ENCODE measurements at places on chromosomes 1 and 21.
A peak's percentile ranks its signal among the peaks of the same experiment; 100 is the strongest.

DNA sequence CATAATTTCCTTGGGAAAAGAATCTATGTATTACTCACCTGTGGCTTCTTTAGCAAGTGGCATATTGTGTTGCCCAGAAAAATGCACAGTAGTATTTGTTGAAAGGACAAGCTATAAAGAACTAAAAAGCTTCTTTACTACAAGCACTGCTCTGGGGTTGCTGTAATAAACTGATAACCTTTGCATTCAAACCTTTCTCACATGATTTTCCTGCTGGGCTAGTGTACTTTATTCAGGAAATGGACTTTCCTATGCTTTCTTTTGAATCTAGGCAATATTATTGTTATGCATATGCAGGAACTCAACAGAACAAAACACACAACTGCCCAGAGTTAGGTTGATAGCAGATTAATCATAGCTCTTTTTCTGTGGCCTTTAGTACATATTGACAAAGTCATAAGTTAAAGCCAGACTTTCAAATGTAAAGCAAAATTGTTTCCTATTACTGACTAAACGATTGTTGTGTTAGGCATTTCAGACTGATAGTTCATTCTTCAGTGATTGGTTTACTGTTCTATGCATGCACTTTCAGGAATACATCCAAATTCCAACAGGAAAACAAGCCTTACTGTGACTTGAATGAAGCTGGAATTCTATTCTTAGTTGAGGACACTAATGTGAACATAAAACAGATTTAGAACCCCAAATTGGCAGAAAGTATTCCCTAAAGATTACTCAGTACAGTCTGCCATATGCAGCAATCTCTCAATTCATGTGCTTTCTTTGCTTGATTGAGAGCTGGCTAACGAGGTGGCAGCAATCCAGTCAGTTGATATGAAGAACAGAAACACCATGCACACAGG lies 564.3 kb upstream of the NEGR1 start:
- DNase-seq = no peak

- no peak for DNase-seq
Observed at GRCh38 chr21:37555672-37556261, 189.2 kb downstream of the DYRK1A start.

GRCh38 chr1:100868364-100868995 lies 26.2 kb downstream of the EXTL2 start:
- DNase-seq = no peak

DNA sequence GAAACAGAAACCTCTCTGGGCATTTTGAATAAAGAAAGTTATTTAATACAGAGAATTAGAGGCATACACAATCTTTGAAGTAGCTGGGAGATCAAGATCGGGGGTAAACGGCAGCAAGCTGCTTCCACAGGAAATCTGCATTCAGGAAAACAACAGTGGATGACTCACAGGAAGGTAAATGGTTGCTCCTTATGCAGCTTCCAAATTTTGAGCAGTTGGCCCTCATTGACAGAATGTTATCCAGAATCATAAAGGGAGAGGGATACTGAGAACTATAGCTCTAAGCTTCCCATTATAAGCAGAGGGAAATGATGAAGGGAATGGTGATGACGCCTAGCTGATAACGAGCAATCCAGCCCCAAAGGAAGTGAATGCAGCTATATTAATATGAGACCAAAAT lies 28.6 kb downstream of the ZMYND12 start:
- no peak for DNase-seq

DNA sequence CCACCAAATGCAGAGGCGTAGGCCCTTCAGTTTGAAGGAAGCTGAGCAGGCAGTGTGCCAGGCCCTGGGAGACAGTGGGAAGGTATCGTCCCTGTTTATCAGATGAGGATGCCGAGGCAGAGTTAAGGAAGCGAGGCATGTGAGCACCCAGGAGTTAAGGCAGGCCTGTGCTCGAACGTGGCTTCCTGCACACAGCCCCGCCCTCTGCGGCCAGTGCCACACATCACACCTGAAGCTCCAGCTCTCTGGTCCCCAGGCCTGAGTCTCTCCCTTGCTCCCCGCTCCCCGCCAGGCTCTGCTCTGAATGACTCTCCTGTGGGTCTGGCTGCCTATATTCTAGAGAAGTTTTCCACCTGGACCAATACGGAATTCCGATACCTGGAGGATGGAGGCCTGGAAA lies 32.1 kb downstream of the EPHX1 start:
- DNase-seq = no peak

- DNase-seq = peak; percentile 43
Observed at GRCh38 chr1:50251702-50252101, 143.0 kb downstream of the ELAVL4 start.

- no peak for DNase-seq
Observed at GRCh38 chr1:15573477-15573876, 11.4 kb downstream of the AGMAT start.

All from NCI-H1436 (cell line).